ENCODE measurements at places on chromosomes 11 and 22. TPM values are rescaled to one million over a fixed set of nuclear protein-coding genes. Genes with fewer than 3 reads are reported as not detected.
A peak's percentile ranks its signal among the peaks of the same experiment; 100 is the strongest.

DNA sequence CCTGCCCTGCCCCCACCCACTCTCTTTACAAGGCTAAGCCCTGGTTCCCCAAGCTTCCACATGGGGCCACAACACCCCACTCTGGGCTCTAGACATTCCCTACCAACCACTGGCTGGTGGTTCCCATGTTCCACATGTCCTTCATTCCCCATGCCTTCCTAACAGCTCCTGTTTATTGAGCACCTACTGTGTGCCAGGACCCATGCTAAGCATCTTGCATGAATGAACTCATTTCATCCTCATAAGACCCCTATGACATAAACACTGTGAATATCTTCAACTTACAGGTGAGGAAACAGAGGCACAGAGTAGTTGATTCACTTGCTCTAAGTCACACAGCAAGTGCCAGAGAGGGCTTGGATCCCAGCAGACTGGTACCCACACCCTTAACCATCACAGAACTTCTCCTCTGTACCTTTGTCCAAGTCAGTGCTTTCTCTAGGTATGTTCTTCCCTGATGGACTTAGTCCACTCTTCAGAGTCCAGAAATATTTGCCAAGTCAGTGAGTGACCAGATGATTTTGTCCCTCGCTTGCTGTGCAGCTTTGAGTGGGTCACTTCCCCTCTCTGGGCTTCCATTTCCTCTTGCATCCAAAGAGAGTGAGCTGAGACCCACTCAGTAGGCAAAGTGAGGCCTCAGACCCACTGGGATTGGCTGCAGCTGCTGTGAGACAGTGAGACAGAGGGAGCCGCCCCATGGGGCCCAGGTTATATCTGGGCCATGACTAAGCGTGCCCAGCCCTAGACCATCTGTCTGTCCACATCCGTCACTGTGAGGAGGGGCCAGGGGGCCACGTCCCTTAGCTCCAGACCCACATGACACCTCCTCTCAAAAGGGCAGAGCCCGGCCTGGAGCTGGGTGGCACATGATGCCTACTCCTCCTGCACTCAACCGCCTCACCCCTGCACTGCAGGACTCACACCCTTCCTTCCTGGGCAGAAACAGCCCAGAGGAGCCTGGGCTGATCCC is 132.4 kb downstream of the MN1 start:
- DNase-seq, result peak; percentile 84

GRCh38 chr11:79610678-79611077 is 169.8 kb upstream of the TENM4 start:
- no peak for DNase-seq

DNA sequence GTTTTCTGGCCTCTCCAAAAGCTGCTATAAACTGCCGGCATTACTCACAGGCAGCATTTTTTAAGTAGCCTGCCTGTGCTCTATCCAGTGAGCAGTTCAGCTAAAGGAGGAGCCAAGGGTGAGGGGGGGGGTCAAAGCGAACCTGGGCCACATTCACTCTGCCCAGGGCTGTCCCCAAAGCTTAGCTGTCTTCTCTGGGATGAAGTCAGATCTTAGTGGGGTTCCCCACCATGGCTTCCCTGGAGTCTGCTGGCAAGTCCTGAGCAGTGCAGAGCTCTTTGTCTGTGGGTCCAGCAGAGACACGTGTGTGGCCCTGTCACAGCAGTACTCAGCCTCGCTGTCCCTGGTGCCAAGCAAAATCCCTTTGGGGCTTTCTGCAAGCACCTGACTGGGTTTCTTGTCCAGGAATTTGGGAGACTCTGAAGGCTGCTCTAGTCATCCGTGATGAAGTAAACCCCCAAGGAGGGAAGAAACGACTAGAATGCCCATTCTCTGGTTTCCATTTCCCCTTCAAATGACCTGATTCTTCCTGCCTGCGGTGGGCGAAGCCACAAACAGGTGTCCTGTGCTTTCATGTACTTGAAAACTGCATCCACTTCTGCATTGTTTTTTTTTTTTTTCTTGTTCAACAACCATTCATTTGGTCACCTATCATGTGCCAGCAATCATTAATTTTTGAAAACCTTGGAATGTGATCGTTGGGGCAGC is 2.6 kb downstream of the KCNJ5 start:
- DNase-seq, result no peak

DNA sequence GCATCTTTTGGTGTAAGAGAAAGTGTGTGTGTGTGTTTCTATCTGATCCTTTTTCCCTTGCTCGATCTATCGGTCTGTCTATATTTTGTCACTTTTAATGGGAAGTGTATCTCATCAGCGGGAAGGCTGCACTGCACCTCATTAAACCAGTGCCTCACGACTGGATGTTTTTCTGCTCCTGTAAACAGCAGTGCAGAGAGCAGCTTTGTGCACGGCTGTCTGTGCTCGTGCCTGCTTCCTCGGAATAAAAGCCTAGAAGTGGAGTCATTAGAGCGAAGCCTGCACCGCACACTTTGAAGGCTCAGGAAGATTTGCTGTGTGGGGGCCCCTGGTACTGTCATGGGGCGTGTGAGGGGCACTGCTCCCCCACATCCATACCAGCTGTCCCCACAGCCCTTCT is 27.0 kb upstream of the PARVG start:
- DNase-seq, result no peak

DNA sequence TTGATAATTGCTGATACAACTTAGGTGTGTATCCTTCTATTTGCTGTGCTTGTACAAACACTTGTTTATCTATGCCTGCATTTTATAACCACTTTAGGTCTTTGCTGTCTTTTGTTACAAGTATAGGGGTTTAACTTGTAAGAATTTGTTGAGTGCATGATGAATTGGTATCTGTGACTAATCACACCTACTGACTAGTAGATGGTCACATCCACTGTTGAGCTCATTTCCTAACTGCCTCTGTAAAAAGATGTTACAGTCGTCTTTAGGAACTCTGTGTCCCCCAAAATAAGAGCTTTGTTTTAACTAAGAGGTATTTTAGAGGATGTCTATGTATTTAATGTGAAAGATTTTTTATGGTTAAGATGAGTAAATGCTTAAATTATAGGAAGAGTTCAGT is 60.5 kb downstream of the HIPK3 start:
- no peak for DNase-seq

DNA sequence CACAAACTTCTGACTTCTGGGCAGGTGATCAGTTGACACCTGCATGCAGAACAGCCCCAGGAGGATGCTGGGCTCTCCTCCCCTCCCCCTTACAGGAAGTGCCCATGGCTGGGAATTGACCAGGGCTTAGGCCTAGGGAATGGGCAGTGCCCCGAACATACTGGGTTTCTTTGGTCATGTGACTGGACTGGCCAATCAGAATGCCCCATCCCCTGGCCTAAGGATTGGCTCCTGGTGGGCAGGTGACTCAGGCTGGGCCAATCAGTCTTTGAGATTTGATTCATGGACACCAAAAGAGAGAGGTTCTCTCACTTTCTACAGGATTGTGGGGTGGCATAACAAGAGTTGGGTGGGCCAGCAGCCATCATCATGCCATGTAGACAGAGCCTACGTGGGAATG is 37.1 kb downstream of the MCM5 start:
- DNase-seq, result peak; percentile 50

- no peak for DNase-seq
Observed at GRCh38 chr11:16911658-16912057, 102.6 kb downstream of the PLEKHA7 start.

GRCh38 chr22:45441138-45441537 is 27.6 kb downstream of the RIBC2 start:
- peak; percentile 82 for DNase-seq

Gene SMTNL1
- 2.0 TPM for polyA plus RNA-seq
